ENCODE measurements at places on chromosomes 13 and 19.

DNA sequence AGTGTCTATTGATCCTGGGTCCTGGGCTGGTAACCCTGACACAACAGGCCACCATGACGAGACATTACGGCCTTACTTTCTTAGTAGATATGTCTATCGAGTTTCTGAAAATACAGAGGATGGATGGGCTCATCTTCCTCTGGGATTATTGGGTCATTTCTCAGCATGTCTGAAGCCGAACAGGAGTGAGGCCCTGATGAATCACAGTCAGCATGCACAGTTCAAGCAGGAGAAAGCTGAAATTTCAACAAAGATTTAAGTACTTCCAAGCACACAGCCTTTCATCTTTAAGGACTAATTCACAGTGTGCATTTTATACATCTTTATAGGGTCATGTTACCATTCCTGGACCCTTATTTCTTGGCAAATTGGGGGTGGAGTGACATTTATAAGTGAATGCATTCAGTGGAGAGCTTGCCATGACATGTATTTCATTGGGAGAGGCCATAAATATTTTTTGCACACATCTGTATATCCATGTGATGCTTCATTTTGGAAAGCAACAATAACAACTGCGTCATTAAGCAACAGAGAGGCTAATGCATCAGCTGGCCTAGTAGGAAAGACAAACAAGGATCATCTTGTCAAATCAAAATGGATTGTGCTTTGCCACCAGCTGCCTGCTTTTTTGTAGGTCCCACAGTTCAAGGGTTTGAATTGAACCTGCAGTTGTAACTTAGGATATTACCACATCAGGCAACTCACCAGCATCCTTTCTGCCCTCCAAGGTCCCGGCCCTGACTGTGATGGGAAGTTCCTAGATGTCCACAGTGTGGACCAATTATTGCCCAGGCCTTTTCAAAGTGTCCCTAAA lies 143.5 kb downstream of the DNAJC15 start:
- no peak for DNase-seq

DNA sequence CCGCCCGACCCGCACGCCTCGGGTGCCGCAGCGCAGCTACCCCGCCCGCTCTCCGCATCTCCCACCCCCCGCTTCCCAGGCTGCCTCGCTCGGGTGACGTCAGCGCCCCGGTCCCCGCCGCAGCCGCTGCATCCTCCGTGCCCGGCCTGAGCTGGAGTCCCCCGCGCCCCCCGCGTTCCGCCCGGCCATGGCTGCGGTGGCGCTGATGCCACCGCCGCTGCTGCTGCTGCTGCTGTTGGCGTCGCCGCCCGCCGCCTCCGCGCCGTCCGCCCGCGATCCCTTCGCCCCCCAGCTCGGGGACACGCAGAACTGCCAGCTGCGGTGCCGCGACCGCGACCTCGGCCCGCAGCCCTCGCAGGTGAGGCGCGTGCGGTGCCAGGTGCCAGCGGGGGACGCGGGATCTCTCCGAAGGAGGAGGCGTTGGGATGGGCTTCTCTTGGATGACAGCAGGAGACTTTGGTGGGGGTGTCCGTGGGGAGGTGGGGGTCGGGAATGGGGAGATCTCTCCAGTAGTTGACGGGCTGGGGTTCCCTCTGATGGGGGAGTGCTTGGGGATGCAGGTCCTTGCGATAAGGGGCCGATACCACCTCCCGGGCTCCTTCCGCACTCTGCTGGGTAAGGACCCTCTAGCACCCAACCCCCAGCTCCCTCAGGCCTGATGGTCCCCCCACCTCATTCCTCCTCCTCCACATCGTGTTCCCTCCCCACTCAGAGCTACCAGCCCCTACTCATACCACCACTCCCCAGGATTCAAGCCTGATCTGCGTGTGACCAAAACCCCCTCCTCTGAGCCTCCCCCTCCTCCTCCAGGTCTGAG lies at the start of gene TMEM59L:
Gene TMEM59L, plus strand, starts transcription at position 99 of the 817 bp plus-strand sequence. Its CDS starts 89 bp downstream, at position 188.
- DNase-seq: no peak

- DNase-seq: no peak
Observed at GRCh38 chr19:20079476-20079875, 1.7 kb downstream of the ZNF90 start.

- DNase-seq: no peak
Observed at GRCh38 chr19:12567951-12568350, 16.7 kb upstream of the ZNF564 start.

- DNase-seq: no peak
Observed at GRCh38 chr13:111393221-111393790, 72.9 kb downstream of the TEX29 start.

GRCh38 chr19:28334419-28334818 lies 878.5 kb downstream of the UQCRFS1 start:
- no peak for DNase-seq

DNA sequence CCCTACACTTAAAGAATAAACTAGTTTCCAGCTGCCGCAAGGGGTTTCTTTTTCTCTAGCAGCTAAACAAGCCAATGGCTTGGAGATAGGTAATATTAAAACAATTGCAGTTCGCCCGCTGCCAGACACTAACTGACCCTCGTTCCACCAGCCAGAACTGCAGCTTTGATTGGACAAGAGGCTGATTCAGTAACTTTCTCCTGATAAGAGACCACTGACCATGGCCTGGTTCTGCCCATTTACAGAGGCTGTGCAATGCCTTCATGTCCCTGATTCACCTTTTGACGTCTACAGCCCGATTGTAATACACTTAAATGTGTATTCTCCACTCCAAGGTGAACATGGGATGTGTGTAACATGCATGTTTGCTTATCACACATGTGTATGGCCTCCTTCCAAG lies 12.8 kb upstream of the C19orf12 start:
- DNase-seq: no peak

DNA sequence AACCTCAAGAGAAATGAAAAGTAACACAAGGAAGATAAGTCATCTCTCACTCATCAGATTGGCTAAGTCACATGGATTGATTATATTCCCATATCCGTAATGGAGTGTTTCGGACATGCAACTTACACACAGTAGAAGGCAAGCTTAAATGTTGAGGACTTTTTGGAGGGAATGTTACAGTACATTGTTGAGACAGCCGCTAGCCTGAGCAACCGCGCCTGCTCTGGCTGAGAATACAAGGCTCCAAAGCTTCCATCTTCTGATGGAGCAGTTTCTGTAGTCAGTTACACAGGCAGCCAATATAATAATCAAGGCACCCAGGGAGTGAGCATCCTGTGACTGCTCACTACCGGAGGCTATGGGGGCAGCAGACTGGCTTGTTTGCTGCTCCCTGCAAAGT lies 1.0 kb upstream of the CRYL1 start:
- DNase-seq: no peak

GRCh38 chr13:52848455-52849195 lies at the start of gene PCDH8:
TSS of gene PCDH8 (minus strand) at chr13:52848640. CDS start at chr13:52848436, 204 bp downstream.
- no peak for DNase-seq

- no peak for DNase-seq
Observed at GRCh38 chr13:113151745-113152690, 6.4 kb upstream of the PROZ start.

GRCh38 chr19:46809534-46810272 lies 21.3 kb upstream of the SLC1A5 start:
- no peak for DNase-seq

DNA sequence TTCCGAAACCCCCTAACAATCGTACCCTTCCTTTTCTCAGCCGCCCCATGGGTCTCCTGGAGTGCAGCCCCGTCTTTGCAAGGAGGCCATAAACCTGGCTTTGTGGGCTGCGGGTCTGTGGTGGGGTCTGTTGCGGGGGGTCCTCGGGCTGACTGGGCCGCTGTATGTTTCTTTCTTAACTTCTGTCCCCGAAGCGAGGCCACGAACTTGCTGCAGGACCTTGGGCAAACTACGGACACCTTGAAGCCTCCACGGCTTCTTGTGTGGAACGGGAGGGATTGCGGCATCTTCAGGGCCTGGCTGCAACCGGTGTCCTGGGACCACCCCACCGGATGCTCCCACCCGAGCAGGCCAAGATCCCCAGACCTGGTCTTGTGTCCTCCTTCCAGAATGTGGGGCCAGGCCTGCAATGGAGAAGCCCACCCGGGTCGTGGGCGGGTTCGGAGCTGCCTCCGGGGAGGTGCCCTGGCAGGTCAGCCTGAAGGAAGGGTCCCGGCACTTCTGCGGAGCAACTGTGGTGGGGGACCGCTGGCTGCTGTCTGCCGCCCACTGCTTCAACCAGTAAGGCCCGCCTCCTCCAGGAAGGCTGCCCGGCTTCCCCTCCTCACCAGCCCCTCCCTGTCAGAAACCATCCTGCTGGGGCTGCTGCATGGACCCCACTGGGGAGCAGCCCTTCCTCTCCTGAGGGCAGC lies 12.0 kb downstream of the TIMM13 start:
- DNase-seq: no peak

DNA sequence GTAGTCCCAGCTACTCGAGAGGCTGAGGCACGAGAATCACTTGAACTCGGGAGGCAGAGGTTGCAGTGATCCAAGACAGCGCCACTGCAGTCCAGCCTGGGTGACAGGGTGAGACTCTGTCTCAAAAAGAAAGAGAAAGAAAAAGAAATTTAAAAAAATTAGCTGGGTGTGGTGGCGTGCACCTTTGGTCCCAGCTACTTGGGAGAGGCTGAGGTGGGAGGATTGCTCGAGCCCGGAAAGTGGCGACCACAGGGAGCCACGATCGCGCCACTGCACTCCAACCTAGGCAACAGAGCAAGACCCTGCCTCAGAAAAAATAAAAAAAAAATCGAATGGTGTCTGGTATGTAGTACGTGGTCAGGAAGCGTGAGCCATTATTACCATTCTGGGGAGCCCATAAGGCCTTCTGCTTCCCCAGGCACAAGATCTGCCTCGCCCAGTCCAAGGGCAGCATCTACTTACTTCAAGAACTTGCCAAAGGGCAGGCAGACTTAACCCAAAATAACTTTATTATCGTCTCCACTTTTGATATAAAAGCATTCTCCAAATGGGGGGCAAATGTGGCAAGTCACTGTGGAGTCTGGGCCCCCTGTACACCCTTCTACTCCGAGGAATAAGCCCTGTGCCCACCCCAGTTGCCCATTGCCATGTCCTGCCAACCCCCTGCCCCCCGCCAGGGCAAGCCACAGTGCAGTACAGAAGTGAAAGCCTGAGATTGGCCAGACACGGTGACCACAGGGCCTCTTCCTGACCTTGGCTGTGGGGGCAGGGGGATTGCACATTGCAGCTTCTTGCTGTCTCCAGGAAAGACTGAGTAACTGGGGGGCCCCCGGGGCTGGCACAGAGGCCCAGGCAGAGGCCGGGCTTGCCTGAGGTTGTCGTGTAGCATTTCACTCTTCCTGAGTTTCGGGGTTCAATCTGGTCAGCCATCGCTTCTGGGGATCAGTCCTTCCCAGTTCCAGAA lies 12.6 kb downstream of the CCL25 start:
- DNase-seq: no peak

- no peak for DNase-seq
Observed at GRCh38 chr19:45440873-45441654, 17.3 kb upstream of the ERCC1 start.

DNA sequence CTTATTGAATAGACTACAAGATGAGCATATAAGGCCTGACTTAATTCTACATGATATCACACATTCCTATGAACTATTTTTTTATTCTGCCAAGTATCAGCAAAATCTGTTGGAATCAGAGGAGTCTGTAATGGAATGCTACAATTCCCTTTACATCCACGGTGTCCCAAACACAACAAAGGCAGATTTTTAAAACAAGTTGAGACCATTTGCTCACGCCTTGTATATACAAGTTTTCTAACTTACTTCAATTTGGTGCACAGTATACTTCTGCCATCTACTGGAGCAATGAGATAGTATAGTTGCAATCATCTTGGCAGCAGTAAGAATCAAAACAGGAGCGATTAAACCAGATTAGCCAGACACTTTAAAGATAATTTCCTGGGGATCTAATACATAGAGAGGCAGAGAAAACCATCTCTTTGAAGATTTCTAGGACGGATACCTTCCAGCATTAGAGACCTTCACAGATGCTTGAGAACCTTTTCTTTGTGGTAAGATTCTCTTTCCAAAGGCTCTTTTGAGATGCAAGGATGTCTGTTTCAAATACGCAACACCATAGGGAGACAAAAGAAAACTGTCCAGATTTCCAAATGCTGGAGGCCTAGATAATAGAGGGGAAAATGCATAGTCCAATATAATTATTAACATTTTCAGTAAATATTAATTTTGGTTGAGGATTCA lies 302.0 kb upstream of the MIR17HG start:
- DNase-seq: no peak

GRCh38 chr19:9865732-9866501 lies 30.8 kb downstream of the PIN1 start:
- no peak for DNase-seq

DNA sequence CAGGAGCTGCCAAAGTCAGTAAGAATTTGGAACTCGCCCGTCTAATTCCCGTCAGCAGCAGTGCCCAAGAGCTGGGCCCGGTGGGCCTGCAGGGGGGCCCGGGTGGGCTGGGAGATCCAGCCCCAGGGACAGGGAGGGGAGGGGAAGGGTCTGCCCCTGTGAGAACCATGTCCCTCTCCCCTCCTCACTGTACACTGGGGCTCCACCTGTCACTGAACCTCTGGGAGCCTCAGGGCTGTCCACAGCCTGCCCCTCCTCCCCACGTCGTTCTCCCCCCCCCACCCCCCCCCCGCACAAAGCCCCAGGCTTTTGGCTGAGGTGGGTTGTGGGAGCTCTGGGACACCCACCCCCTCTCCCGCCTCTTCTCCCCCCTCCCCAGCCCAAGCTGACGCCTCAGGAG lies 8.2 kb downstream of the ZNF296 start:
- DNase-seq: no peak

- no peak for DNase-seq
Observed at GRCh38 chr19:32917616-32917996, 48.0 kb upstream of the SLC7A9 start.

GRCh38 chr19:28710278-28710677 lies 502.7 kb downstream of the UQCRFS1 start:
- DNase-seq: no peak

GRCh38 chr13:102642475-102642874 lies 45.7 kb downstream of the TPP2 start:
- no peak for DNase-seq

GRCh38 chr13:71018544-71018943 lies 848.5 kb downstream of the DACH1 start:
- no peak for DNase-seq

- DNase-seq: no peak
Observed at GRCh38 chr19:30881930-30882329, 467.3 kb downstream of the TSHZ3 start.

- no peak for DNase-seq
Observed at GRCh38 chr19:49231804-49232203, 74.2 kb downstream of the TRPM4 start.
